ENCODE measurements at places on chromosomes 4 and X.

DNA sequence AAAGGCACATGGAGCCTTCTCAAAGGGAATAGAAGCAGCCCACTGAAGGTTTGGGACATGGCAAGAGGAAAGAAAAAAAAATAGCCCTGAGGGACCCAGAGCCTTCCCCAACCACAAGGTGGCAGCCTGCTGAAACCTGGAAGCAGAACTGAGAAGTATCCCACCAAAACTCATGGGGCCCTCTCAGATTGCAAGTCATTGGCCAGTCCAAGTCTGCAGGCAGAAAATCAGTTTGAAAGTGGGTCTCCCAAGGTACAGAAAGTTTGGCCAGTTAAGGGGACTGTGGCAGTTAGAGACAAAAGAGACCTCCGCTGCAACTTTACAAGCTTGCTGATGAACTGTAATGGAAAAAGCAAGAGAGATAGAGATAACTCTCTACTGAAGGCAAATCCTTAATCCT lies 155.8 kb downstream of the ANTXR2 start:
- DNase-seq: no peak

- DNase-seq: no peak
Measured at GRCh38 chr4:182913621-182914020, 3.6 kb downstream of the DCTD start.

GRCh38 chrX:37578045-37578444 lies 6.6 kb downstream of the LANCL3 start:
- no peak for DNase-seq

DNA sequence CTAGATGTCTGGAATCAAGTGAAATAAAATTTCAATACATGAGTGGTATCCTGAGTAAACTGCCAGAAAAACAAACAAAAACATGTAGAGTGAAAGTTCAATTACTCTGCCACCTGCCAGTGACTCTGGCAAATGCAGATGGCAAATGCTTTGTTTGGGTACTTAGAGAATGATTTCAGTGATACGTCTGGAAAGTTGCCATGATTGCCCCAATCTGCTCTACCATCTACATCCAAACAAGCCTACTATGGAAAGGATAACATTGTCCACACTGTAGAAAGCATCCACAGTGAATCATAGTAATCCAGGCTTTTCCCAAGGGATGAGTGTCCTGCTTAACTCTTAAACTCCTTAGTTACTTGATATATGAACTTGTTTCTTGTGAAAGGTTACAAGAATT lies 3.4 kb downstream of the SPATA4 start:
- no peak for DNase-seq

- no peak for DNase-seq
Measured at GRCh38 chr4:145935253-145936141, 3.1 kb downstream of the ZNF827 start.

- DNase-seq: no peak
Measured at GRCh38 chr4:124555959-124556358, 156.6 kb downstream of the ANKRD50 start.

- DNase-seq: no peak
Measured at GRCh38 chr4:1579001-1579900, 104.9 kb downstream of the FAM53A start.

DNA sequence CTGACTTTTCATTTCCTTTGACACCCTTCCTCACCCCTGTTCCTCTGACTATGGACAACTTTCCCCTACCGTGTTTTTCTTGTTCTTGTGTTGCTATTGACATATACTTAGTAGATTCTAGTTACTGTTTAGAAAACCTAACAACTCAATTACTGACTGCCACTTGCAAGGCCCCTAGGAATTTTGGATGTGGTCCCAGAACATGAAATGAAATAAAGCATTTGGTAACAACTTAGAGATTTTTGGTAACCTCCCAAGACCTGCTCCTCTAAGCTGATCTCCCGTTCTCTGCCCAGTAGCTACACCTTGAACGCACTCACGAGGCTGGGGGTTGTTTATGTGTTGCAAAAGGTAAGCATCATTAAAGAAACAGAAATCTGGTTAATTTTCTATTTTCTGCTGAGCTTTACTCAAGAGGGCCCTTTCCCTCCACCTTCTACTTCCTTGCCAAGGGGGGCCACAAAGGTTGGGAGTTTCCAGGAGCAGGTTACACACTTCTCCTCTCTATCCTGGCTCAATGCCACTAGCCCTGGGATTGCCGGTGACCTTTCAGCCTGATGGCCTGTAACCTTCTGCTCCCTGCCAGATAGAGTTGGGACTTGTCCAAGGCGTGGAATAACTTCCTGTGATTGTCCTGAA lies 20.5 kb downstream of the GAB3 start:
- no peak for DNase-seq

GRCh38 chr4:76690906-76691275 lies 207.1 kb downstream of the SOWAHB start:
- no peak for DNase-seq

- no peak for DNase-seq
Measured at GRCh38 chr4:115873048-115873447, 759.6 kb upstream of the NDST4 start.

GRCh38 chrX:52990848-52991247 lies 32.5 kb upstream of the FAM156A start:
- no peak for DNase-seq

DNA sequence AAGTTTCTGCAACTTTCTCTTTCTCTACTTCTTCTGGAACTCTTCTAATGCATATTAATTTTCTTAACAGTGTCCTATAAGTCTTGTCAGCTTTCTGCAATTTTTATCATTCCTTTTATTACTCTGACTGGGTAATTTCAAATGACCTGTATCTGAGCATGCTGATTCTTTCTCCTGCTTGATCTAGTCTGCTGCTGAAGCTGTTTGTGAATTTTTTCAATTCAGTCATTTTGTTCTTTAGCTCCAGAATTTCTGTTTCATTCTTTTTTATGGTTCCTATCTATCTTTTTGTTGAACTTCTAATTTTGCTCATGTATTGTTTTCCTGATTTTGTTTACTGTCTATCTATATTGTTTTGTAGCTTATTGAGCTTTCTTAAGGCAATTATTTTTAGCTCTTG lies 1.5 kb upstream of the KLKB1 start:
- no peak for DNase-seq

GRCh38 chr4:134001057-134001456 lies 200.5 kb downstream of the PABPC4L start:
- no peak for DNase-seq

GRCh38 chr4:168291242-168291641 lies 27.3 kb downstream of the DDX60 start:
- no peak for DNase-seq

DNA sequence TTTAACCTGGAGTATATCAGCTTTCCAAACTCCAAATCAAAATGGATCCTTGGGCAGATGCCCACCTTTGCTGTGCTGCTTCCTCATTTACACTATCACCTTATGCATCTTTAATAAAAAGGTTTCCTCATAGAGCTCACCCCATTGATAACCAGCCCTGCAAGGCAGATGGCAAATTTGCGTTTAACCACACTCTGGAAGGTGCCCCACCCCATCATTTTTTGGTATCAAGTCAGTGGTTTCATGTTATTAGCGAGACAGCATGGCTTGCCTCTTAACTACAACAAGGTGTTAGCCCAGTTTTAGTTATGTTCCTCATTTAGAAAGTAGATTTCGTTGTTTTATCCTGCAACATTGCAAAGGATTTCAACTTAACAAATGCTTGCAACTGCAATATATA lies 214.0 kb upstream of the WDFY3 start:
- DNase-seq: no peak

DNA sequence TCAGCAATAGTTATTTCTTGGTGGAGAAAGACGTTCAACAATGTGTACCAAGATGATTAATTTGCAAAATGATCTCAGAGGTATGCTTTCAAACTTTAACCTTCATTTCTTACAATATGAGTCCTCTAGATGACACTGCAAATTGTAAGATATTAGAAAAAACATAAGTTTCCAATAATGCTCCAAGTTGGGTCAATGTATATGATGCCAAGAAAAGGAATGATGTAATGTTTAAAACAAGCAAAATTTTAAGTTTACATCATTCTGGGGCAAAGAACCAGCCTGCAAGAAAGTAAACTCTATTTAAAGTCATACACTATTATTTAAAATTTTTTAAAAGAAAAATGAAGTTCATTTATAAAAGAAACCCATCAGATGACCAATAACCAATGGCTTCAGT lies 56.1 kb downstream of the PRSS12 start:
- no peak for DNase-seq

GRCh38 chr4:37246891-37247290 lies 2.3 kb downstream of the NWD2 start:
- DNase-seq: no peak

DNA sequence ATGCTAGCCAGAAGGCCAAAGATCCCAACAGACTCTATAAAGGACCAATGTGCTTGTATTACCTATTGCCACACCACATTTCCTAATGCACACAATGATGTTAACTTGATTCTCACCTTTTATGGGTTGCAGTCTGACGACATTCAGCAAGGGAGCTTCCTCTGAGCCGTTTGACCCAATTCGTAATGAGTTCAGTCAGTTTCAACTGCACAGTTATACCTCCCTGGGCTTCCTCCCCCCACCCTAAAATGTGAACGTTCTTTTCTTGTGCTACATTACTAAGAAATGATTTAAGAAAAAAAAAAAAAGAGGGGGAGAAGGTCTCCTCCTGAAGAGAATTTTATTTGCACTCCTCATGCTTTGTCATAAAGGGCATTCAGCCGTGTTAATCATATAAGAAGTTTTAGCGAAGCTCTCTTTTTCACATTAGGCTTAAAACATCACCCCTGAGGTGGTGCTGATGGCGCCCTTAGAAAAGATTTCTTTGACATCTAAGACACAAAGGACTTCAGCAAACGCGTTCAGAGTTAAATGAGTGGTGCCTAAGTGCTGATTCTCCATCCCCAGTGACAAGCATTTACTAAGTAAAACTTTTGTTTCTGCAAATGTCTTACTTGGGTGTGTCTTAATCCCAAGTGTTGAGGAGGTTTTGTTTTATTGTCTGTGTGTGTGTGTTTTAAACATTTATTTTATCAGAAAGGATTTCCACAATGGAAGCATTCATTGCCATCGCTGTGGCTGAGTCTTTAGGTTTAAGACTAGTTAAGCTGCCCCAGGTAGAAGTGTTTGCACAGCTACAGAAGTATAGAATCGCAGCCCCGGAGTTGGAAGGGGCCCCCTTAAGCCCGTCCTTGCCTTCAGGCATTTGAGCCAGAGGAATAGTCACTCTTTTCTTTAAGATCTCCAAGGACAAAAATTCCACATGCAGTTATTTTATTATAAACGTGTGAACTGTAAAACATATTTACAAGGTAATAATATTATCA lies 15.2 kb upstream of the GPC3 start:
- DNase-seq: no peak

GRCh38 chr4:80182237-80182866 lies 15.0 kb upstream of the PRDM8 start:
- DNase-seq: no peak

- DNase-seq: no peak
Measured at GRCh38 chr4:7129871-7130620, 62.2 kb upstream of the GRPEL1 start.

DNA sequence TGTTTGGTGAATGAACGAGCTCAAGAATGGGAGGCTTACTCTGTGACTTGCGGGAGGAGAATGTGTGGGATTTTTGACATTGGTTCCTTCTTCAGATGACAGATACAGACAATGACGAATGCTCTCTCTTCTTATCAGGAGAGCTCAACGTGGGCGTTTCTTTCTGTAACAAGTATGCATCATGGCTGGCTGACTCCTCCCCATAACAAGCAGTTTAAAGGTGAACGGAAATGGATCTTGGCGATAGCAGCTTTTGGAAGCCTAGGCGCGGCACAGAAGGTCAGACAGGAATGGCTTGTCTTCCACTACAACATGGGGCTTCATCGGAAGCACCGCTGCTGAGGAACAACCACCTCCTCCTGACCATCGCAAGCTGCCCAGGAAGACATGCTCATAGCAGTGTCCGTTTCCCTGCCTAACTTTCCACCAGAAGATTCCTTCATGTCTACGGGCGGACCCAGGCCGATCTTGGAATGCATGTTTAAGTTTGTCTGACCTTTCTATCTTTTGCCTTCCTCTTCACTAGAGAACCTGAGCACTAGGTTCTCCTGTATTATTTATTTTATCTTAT lies 18.3 kb upstream of the ACSL1 start:
- no peak for DNase-seq

DNA sequence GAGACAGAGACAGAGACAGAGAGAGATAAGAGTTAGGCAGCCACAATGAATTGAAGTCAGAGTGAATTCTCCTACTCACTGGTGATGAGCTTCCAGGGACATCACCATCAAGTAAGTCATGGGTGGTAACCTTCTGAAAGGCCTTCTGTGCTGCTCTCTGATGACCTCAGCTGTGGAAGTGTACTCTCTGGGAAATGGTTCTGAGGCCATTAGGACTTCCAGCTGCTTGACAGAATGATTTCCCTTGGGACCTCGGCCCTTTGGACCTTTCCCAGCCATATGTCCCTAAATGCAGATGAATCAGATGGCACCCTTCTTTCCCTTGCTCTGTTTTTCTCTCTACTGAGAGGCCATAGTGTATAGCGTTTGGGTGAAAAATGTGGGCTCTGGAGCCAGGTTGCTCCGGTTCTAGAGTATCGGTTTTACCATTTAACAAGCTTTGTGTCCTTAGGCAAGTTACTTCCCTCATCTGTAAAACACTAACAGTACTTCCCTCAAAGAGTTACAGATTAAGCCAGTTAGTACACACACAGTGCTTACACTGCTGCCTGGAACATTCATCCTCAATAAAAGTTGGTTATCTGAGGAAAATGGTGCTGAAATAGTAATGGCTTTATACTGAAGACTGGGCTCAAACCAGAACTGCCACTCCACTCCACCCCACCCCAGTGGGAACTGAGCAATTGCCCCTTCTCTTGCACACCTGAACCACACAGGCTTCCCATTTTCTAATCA lies 7.6 kb downstream of the SEPTIN11 start:
- no peak for DNase-seq

GRCh38 chr4:153209410-153209809 lies 5.2 kb downstream of the TRIM2 start:
- DNase-seq: no peak

GRCh38 chr4:17817027-17817426 lies 6.2 kb downstream of the NCAPG start:
- no peak for DNase-seq

DNA sequence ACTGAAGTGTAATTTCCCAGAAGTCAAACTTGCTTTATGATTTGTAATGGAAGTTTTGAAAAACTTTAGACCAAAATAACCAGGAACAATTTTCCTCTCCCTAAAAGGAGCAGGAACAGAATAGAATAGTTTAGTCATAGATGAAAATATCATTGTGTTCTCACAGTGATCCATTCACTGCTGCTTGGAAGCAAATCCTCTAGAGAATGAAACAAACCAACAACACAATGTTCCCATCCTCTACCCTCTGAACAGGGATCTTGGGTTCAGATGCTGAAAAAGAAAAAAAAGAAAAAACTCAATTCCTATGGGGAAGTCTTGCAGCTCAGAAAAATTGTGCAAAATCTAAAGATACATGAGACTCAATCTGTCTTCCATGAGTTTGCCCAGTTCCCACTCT lies 12.2 kb downstream of the DSPP start:
- no peak for DNase-seq

GRCh38 chr4:18033111-18034085 lies 11.8 kb upstream of the LCORL start:
- no peak for DNase-seq
